Panc1 (cell line): ENCODE measurements at places on chromosomes 11 and 22.

DNA sequence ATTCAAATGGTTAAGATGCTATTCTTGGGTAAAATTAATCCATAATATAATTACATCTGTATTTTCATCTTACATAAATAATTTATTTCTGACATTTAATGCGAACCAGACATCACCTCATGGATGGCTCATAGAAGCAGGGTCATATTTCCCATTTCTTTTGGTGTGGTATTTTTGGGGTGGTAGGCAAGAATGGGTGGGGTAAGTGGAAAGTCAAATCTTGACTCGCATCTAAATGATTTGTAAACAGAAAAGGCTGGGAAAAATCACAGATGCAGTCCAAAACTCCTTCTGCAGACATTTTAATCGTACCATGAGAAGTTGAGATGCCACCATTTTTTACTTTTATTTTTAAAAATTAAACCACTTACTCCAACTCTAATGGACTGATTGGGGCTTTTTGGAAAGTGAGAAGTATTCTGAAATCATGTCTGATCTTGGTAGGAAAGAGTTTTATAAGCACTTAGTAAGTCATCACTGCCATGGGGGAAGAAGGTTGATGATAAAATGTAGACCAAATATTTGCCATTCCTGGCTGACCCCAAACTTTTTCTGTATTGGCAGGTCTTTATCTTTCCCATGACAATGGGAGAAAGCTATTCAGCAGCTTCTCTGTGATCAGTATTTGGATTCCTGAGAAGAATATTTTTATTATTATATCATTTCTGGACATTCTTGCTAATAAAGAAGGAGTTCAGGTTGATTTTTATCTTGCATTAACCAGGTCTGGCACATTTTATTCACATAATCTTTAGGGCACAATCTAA lies 47.2 kb upstream of the BLID start:
- DNase-seq, result no peak

GRCh38 chr11:124543554-124543953 lies at the start of gene OR8B12:
TSS of gene OR8B12 (minus strand) at chr11:124543654. CDS start at chr11:124543654, 0 bp downstream.
- no peak for DNase-seq

- peak; percentile 45 for DNase-seq
These were observed 221.9 kb upstream of the TBCEL start for GRCh38 chr11:120801801-120802689.

DNA sequence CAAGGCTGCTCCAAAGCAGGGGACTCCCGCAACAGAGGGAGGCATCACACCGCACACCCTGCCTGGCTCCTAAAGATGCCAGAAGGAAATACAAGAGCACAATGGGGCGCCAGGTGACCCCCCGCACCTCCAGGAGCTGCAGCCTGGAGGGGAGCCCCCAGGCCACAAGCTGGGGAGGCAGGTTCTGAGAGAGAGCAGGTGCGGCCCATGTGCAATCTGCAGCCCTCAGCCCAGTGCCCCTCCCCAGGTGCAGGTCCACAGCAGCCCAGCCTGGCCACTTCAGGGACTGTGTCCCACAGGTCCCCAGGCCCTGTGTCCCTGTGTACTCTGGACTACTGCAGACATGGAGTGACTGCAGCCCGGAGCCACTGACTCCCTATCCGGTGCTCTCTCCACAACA lies 13.1 kb downstream of the WNT7B start:
- no peak for DNase-seq

- no peak for DNase-seq
These were observed 1.0 kb downstream of the LMO1 start for GRCh38 chr11:8262552-8263108.

GRCh38 chr11:108589136-108589535 lies 4.4 kb downstream of the EXPH5 start:
- DNase-seq, result no peak

- no peak for DNase-seq
These were observed 379.7 kb downstream of the NTM start for GRCh38 chr11:131750152-131750551.

DNA sequence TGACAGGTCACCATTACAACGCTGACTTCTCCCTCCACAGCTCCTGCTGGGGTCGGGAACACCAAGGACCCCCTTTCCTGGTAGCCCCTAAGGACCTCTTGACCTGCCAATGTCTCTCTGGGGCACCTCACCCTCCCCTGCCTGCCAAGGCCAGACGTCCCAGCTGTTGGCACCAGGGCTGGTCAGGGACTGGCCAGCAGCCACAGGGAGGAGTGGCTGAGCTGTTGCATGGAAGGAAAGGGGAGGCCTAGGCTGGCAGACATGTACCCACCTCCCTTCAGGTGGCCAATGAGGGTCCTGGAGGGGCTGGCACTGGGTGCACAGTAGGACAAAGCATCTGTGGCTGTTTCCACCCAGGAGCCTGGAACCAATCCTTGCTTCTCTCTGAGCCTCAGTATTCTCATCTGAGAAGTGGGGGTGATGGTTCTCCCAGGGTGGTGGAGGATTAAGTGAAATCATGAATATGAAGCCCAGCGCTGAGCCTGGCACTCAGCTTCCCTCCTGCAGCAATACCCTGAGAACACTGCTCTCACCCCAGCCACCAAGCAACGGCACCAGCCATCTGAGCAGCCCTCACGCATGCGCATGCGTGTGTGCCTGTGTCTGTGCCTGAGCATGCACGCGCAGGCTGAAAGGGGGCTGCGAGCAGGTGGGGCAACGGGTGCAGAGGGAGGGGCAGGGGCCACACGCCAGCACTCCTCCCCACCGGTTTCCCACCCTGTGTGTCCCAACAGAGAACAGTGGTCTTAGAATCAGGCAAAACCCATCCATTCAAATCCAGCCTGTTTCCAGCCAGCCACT lies 5.9 kb downstream of the KCNJ4 start:
- DNase-seq, result no peak

DNA sequence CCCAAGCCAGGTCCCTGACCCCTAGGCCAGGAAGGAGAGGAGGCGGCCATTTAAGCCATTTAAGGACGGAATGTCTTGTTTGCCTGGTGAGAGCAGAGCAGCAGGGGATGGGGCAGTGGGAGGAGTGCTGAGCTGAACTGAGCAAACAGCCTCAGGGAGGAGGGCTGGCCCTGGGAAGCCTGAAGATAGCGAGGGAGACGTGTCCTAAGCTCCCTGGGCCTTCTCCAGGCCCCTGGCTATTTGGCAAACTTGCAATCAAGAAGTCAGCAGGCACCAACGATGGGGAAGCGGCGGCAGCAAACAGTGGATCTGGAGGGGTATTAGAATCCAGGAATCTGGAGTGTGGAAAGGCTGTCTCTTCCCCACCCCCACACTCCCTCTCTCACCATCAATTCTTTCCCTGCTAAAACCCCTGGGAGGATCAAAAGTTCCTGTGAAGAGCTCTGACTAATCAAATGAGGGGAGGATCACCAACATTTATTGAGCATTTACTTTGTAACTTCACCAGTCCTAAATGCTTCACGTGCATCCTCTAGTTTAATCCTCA lies 8.8 kb downstream of the BCL9L start:
- no peak for DNase-seq

DNA sequence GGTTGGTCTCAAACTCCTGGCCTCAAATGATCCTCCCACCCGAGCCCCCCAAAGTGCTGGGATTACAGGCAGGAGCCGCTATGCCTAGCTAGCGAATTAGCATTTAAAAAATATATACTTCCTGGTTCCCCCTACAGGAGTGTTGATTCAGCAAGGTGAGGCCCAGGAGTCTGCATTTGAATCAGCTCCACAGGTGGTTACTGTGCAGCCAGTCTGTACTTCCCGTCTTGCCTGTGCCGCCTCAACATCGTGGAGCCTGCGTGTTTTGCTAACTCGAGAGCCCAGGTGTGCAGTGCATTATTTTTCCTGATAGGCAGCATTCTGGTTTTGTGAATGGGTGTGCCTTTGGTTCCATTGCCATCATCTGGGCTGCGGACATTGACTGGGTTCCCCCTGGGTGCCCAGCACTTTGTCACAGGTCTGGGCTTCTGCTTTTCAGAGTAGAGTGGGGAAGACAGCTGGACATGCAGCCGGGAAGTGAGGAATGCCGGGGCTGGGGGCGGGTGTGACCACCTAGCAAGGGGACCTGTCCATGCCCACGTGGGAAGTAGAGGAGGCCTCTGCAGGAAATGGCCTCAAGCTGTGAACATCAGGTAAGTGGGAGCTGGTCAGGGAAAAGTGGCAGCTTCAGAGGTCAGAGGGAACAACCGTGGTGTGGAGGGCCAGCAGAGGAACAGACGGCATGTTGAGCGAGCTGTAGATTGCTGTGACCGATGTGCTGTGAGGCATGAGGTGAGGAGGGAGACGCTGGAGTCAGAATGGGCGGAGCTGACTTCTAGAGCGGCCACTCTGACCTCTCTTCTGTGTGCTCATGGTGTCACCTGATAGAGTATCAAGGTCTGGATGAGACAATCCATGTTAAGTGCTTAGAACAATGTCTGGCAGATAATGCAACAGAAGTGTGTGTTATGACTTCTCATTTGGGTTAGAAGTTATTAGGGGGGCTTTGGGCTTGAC lies 42.2 kb downstream of the PPFIA1 start:
- no peak for DNase-seq

GRCh38 chr22:45430871-45431270 lies 17.4 kb downstream of the RIBC2 start:
- no peak for DNase-seq

DNA sequence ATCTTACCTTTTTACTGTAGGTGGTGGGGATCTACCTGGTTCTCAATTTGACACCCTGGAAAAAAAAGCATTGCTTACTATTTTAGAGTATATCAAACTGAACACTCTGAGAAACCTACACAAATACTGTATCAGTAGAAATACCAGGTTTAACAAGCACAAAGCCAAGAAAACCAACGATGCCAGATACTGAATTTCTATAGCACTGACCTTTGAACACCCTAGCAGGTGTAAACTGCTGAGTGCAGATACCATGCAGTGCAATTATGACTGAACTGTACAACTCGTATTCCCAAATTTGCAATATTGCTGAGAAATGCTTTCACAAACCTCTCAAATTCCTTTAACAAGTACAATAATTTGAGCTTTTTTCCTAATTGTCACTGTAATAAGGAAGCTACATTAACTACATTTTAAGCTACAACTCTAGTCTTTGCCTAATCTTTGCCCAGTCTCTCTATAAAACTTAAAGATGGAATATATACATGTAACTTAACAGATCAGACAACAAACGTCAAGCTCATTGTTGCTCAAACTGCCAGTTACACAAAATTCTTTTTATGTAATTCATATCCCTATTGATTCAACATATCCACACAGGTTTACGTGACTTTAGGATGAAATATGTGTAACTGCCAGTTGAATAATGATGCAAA lies 8.9 kb downstream of the TAF1D start:
- DNase-seq, result no peak

- DNase-seq, result no peak
These were observed 13.9 kb upstream of the NAV2 start for GRCh38 chr11:19698493-19699292.

GRCh38 chr11:27395556-27396258 lies 32.7 kb upstream of the CCDC34 start:
- peak; percentile 48 for DNase-seq

DNA sequence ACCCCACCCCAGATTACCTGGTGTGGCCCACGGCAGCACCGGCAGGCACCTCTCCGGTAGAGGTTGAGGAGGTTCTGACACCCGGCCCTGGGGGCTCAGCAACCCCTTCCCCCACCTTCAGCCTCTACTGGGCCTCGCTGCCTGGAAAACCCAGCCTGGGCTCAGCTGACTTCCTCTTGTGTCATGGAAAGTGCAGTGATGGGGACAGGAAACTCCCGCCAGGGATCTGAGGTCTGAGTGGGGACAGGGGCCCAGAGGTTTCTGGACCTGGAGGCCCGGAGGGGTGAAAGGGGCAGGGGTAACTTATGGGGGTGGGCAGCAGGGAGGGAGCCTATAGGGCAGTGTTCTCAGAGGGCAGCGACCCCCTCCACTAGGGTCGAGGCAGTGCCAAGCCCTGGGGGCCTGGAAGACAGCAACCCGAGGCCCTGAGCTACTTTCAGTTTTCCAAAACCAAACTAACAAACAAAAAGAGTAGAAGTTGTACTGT lies 10.0 kb upstream of the CD5 start:
- no peak for DNase-seq

DNA sequence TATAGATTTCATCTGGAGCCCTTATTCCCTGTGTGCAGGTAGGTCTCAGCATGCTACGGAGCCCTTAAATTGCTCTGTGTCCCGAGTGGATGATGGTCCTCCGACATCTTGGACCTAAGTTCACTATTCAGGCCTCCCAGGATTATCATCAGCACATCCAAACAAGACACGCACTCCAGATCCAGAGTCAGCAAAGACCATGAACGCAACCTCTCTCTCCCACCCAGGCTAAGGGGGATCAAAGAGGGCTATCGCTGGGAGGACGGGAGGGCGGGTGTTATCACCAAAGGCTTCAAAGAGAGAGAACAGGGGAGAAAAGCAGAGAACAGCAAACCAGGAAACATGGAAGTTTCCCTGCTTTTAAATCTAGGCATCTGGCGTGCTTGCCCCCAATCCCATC lies 659.4 kb downstream of the TBC1D22A start:
- DNase-seq, result no peak

DNA sequence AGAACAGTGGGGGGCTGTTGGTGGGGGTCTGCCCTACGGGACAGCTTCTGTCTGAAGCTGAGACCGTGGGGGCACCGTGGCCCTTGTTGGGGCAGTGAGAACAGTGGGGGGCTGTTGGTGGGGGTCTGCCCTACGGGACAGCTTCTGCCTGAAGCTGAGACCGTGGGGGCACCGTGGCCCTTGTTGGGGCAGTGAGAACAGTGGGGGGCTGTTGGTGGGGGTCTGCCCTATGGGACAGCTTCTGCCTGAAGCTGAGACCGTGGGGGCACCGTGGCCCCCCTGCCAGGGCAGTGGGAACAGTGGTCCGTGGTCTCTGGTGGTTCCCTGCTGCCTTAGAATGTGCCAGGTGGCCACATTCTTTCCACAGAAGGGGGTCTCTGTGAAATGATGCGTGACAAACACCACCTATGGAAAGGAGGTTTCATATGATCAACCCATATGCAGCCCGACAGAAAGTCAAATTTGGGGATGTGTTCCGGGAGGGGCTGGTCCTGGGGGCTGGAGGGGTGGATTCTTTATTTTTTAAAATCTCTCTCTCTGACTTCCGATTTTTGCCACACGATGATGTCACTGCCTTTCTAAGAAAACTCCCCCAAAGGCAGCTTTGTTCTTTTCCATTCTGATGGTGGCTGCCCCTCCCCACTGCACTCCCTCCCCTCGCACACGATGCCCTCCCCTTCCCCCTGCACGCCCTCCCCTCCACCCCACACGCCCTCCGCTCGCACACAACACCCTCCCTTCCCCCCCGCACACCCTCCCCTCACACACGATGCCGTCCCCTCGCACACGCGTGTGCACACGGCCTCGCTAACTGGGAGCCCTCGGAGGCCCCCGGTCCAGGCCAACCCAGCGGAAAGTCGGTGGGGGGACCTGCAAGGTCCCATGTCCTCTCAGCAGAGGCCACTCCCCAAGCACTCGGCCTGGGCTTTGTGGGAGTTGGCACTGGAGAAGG lies 1186.5 kb downstream of the BRD1 start:
- DNase-seq, result no peak
